COR-L47 (cell line): ENCODE measurements at places on chromosomes 5 and 9.

DNA sequence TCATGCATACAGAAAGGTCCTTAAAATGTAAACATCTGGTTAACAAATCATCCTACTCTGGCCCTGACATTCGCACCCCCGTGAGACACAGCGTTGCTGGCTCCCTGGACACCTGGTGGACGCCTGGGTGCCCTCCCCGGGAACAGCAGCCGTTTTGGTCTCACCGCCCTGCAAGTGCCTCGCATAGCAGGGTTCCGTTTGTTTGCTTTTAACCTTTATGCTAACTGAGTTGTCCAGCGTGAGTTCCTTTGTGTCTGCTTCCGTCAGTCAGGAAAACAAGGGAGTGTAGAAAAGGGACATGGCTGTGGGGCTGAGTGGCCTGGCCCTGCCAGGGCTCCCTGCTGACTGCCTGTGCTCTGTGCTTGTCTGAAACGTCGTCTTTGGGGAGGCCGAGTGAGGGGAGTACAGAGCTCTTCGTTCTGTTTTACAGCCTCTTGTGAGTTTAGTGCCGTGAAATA, 91.8 kb upstream of the CACNA1B start:
- peak; percentile 88 for DNase-seq

DNA sequence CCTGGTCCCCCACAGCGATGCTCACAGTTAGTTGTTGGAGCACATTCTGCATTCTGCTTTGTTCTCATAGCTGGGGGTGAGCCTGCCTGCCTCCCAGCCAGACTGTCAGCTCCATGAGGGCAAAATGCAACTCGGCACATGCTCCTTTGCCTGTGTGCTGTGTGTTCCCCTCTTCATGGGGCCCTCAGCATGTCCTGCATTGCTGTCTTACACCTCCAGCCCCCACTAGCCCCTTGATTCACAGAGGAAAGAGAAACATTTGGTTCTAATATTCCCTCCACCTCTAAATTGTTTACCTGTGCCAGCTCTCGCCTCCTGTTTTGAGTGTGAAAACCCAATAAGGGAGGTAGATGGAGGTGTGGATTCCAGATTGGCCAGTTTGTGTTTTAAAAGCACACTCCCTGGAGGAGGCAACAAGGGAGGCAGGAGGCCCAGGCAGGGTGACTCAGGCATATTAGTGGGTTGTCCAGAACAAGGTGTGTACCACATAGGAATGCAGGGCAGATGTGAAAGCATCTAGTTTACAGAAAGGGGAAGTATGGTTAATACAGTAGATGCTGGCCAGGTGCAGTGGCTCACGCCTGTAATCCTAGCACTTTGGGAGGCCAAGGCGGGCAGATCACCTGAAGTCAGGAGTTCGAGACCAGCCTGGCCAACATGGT, 224.6 kb downstream of the AGTPBP1 start:
- DNase-seq, result no peak

- no peak for DNase-seq
Observed at GRCh38 chr5:130514984-130515690, 610.9 kb downstream of the CHSY3 start.

DNA sequence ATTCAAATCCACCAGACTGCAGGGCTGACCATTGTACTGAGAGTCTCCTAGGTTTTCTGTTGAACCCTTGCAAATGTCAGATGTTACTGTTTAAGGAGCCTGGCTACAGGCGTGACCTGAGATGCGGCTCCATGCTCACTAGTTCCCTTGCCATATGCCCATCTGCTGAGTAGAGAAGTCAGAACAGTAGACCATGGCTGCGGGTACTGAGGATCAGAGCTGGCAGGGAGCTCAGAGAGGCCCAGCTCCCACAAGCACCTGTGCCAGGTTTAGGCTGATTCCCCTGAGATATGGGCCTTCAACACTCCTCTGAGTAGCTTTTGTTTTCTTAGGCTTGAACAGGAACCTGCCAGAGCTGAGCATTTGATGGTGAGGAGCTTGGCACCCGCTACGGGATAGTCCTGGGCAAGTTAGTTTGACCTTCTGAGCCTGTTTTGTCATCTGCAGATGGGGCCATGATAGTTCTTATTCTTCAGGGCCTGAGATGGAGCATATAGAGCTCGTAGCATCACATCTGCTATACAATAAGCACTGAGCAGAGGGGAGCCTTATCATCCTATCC, 83.7 kb downstream of the BOD1 start:
- no peak for DNase-seq

DNA sequence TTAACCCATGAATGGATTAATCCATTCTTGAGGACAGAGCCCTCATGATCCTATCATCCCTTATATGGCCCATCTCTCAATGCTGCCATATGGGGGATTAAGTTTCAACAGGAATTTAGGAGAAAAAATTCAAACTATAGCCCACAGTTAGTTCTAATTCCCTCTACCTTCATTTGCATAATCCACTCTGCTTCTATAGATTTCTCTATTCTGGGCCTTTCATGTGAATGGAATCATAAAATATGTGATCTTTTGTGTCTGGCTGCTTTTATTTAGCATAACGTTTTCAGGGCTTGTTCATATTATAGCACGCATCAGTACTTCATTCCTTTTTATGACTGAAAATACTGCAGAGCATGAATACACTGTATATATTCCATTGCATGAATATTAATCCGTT, 55.4 kb downstream of the CTSL start:
- DNase-seq, result no peak

GRCh38 chr9:94847486-94847885, 121.0 kb downstream of the AOPEP start:
- no peak for DNase-seq

DNA sequence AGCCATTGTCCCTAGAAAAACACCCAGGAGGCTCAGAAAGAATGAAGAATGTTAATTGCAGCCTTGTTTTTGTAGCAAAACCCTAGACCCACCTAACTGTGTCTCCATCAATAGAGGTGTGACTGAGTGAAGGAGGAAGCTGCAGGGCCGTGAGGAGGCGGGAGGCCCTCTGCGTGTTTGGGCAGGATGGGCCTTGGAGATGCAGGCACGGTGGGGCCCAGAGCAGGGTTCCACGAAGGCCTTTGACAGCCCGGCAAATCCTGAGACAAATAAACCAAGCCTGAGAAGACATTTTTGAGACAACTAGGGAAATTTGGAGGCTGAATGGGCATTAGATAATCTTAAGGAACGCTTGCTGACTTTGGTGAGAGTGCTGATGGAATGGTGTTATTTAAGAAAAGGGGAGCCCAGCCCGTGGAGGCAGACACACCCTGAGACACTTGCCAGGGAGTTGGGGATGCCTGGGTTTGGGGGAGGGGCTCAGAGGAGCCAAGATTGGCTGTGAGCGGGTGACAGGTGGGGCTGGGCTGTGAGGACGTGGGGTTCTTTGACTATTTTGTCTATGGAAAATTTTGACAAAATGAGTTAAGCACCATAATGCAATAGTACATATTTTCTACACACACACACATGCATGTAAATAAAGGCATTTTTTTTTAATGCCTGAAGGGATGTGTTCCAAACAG, 48.8 kb downstream of the BARX1 start:
- no peak for DNase-seq

GRCh38 chr5:175840050-175840841, 31.1 kb upstream of the CPLX2 start:
- DNase-seq, result no peak

DNA sequence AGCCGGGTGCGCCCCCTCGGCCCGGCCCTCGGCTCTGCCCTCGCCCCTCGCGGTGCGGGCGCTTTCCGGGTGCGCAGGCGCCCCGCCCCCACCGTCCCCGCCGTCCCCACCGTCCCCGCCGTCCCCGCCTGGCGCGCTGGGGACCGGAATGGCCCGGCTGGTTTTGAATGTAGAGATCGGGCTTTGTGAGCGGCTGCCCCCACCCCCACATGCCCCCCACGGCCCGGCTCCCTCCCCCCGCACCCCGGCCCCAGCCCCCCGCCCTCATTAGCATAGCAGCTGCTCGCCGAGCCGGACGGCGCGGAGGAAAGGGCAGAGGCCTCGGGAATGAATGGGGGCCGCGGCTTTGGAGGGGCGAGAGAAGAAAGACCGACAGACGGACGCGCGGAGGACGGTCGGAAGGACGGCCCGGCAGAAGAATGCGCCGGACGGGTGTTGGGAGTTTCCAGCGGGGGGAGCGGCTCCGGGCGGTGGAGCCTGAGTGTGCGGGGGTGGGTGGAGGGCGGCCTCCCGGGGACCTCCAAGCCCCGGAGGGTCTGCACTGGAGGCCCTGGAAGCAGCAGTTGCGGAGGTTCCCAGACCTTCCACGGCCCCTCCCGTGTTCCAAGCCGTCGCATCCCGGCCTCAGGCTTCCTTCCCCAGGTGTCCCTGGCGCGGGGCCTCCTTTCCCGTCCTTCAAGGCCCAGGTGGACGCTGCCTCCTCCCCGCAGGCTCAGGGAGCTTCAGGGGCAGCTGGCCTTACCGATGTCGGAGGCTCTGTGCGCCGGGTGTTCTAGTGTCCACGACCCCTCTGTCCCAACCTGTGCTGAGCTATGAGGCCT, 6.0 kb downstream of the NRARP start:
- DNase-seq, result no peak

- DNase-seq, result no peak
Observed at GRCh38 chr9:112285056-112285455, 48.4 kb downstream of the PTBP3 start.

GRCh38 chr5:132459983-132460838, 30.4 kb downstream of the IRF1 start:
- DNase-seq, result peak; percentile 66

- DNase-seq, result no peak
Observed at GRCh38 chr9:34526026-34526425, 3.2 kb upstream of the ENHO start.

DNA sequence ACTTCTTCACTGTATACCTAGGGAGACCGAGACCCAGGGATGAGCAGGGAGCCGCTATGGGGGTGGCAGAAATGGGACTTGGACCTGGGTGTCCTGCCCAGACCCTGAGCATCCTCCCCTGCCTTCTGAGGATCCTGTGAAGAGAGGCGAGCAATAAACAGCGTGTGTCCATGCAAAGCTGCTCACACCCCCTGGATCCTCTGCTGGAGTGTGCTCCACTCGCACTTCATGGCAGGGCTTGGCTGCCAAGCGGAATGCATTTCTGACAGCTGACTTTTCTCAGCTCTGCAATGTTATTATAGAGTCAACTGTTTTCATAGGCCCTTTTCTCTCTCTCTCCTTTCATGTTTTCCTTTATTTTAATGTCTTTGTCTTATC, 31.0 kb upstream of the ALDH1B1 start:
- DNase-seq, result no peak

- DNase-seq, result no peak
Observed at GRCh38 chr5:54440456-54440893, 15.0 kb upstream of the HSPB3 start.
